Glutamatergic neuron (in vitro differentiated cells): ENCODE measurements at places on chromosomes 13 and 19. TPM values are rescaled to one million over a fixed set of nuclear protein-coding genes. Genes with fewer than 3 reads are reported as not detected.

Gene ZNF418
- total RNA-seq = 25.4 TPM

Gene SELENOV
- total RNA-seq = 9.9 TPM

Gene LATS2
- 2.2 TPM for total RNA-seq

Gene FCGBP
- 0.49 TPM for total RNA-seq

- DNase-seq = peak; percentile 53
- H3K27me3 ChIP-seq = peaks cover 6% of the 10 kb centered on the region
Observed at GRCh38 chr19:4976401-4977298, 7.7 kb downstream of the KDM4B start.

DNA sequence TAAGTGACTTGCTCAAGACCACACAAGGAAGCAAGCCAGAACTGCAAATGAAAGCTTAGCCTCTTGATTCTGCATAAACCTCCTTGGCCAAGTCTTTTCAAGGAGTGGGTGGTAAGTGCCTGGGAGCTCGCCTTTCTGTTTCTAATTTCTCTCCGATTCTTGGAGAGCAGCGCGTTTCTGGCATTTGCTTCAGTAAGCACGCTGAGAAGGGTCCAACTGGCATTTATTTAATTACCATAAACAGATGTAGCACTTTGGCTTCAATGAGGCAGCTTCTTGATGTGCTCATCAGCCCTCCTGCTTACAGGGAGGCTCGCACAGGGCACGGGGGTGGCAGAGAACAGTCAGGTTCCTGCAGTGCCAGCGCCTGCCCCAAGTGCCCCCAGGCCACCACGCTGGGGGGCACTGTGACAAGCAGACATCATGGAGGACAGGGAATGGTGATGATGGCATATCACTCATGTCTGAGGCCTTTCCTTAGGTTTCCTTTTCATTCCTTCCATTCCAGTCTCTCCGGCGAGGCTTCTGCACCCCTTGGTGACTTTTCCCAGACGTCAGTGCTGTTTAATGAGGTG, 13.3 kb downstream of the SIAH3 start:
- H3K27me3 ChIP-seq = peaks cover 4% of the 10 kb centered on the region
- no peak overlapping the region for H3K27ac ChIP-seq
- DNase-seq = no peak
- H3K4me3 ChIP-seq = no peak overlapping the region
- H3K36me3 ChIP-seq = no peaks in the 10 kb centered on the region

- H3K4me1 ChIP-seq = no peaks in the 10 kb centered on the region
- no peak overlapping the region for H3K27ac ChIP-seq
- H3K4me3 ChIP-seq = no peak overlapping the region
- no peak for DNase-seq
- H3K27me3 ChIP-seq = no peaks in the 10 kb centered on the region
Observed at GRCh38 chr13:63011996-63012395, 1596.3 kb upstream of the PCDH20 start.

- peak overlapping the region; percentile 25 for H3K4me3 ChIP-seq
- peaks cover 5% of the 10 kb centered on the region for H3K36me3 ChIP-seq
- no peak for DNase-seq
- H3K4me1 ChIP-seq = peaks cover 4% of the 10 kb centered on the region
- no peak overlapping the region for H3K27ac ChIP-seq
- H3K27me3 ChIP-seq = peaks cover 11% of the 10 kb centered on the region
Observed at GRCh38 chr19:38172001-38172400, 52.0 kb downstream of the DPF1 start.

DNA sequence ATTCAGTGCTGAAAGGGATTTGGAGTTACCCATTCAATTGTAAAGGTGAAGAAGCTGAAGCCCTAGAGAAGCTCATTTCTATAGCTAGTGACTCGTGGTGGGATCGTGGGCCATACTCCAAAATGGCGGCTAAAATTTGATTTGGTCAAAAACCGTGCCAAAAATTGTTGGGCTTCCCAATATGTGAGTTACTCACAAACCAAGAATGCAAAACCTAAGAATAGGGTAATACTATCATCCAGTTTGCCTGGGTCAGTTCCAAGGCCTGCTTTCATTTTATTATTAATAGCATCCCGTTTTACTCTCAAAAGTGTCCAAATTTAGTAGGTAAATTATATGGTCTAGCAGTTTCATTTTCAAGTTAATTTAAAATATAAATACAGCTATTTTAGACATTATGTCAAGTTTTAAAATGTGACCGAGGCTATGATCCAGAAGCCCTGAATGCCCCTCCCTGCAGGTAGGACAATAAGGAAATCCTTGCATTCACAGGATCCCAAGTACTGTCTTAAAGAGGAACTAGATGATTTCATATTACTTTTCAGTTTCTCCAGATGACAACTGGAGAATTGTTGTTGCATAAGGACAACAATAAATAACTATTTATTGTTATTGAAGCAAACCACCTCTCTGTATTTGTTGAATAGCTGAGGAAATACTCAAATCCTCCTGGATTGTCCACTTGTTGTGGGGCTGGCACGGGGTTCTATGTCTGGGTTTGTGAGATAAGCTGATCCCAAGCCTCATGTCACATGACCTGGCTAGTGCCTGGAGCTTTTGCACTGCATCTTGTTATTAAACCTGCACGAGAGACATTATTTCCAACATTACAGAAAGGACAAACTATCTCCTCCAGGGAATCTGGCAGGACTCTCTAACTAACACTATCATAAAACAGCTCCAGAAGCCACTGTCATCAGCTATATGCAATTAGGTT, 11.6 kb upstream of the RAP2A start:
- H3K27ac ChIP-seq = no peak overlapping the region
- DNase-seq = no peak
- H3K4me3 ChIP-seq = no peak overlapping the region
- H3K4me1 ChIP-seq = no peaks in the 10 kb centered on the region
- no peaks in the 10 kb centered on the region for H3K27me3 ChIP-seq

- no peaks in the 10 kb centered on the region for H3K4me1 ChIP-seq
- peaks cover 5% of the 10 kb centered on the region for H3K36me3 ChIP-seq
- no peak for DNase-seq
- H3K27me3 ChIP-seq = no peaks in the 10 kb centered on the region
- no peak overlapping the region for H3K27ac ChIP-seq
Observed at GRCh38 chr13:29081036-29081435, 260.9 kb downstream of the MTUS2 start.

GRCh38 chr13:42996584-42996983, 4.5 kb upstream of the EPSTI1 start:
- H3K4me1 ChIP-seq = peaks cover 2% of the 10 kb centered on the region
- H3K36me3 ChIP-seq = no peaks in the 10 kb centered on the region
- DNase-seq = no peak
- no peaks in the 10 kb centered on the region for H3K27me3 ChIP-seq
- no peak overlapping the region for H3K4me3 ChIP-seq
- H3K27ac ChIP-seq = no peak overlapping the region

GRCh38 chr13:51856998-51857397, 4.8 kb upstream of the CCDC70 start:
- no peaks in the 10 kb centered on the region for H3K36me3 ChIP-seq
- H3K4me3 ChIP-seq = no peak overlapping the region
- no peaks in the 10 kb centered on the region for H3K27me3 ChIP-seq
- no peak for DNase-seq

GRCh38 chr19:13484166-13484565, 22.1 kb downstream of the CACNA1A start:
- H3K27ac ChIP-seq = no peak overlapping the region
- no peak overlapping the region for H3K4me3 ChIP-seq
- H3K27me3 ChIP-seq = no peaks in the 10 kb centered on the region
- H3K36me3 ChIP-seq = peaks cover 18% of the 10 kb centered on the region

- peak overlapping the region; percentile 73 for H3K4me3 ChIP-seq
- H3K27ac ChIP-seq = peak overlapping the region; percentile 92
- H3K27me3 ChIP-seq = peaks cover 6% of the 10 kb centered on the region
- H3K36me3 ChIP-seq = no peaks in the 10 kb centered on the region
- peaks cover 60% of the 10 kb centered on the region for H3K4me1 ChIP-seq
- no peak for DNase-seq
Observed at GRCh38 chr19:39132344-39132969, 6.9 kb downstream of the PAK4 start.
